ENCODE measurements at places on chromosomes 6 and 20.

GRCh38 chr6:110522427-110522826, 46.0 kb upstream of the SLC22A16 start:
- no peak for DNase-seq

GRCh38 chr6:69622230-69622629, 174.6 kb downstream of the LMBRD1 start:
- DNase-seq: no peak

DNA sequence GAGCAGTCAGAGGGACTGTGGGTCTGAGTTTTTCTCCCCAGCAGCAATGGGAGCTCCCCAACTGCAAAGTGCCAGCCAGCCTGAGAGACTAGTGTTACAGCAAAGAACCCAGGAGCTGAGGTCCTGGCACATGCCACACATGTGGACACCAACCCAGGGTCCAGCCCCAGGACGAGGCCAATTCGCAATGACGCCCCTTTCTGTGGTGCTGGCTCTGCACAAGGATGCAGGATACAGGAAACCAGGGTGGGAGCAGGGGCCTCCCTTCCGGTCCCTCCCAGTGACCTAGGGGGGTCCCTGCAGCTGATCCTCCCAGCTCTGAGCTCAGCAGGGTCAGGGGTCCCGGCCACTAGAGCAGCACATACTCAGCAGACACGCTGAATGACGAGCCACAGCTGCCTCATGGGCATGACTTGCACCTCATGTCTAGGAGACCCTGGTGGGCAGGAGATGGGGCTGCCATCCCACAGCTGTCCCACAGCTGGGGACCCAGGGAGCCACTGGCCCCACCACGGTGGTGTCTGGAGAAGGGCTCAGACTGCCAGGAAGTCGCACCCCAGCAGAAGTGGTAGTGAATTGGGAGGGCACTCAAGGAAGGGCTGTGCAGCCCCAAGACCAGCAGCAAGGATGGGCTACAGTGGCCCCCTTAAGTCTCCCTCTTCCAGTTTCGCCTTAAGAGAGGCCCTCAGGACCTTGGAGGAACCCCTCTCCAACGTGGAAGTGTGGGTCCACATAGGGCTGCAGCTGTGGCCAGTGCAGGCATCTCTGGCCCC, 3.6 kb downstream of the ARFRP1 start:
- no peak for DNase-seq

- no peak for DNase-seq
Measured at GRCh38 chr6:105321728-105322127, 81.2 kb downstream of the PREP start.

GRCh38 chr6:99308788-99309187, 40.7 kb downstream of the FAXC start:
- no peak for DNase-seq

DNA sequence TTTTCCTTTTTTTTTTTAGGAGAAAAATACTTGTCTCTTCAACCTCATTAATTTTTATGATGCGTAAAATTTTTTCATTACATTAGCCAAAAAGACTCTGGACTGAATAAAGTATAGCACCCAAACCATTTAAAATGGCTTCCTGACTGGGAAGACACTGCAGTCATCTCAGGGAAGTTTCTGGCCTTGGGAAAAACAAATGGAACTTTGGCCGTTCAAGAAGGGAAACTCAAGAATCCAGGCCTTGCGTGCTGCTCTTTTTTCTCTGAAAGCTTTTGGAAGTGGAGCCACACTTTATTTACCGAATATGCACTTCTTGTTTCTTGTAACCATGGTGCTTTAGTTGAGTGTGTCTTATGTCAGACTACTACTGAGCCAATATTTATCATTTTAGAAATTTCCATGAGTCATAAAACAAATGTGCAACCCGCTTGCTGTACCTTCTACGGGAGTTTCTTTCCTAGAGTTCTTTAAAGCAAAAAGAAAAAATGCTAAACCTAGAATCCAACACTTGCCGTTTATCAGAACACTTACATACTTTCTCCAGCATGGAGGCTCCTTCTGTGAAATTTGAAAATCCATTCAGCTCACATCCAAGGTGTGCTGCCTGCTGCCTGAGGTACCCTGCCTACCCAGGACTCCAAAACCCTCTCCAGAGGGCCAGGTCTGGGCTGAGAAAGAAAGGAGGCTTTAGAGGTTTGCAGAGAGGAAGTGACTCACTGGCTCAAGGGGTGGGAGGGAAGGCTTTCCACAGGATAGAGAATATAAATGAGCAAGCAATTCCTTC, 11.5 kb upstream of the DSTN start:
- no peak for DNase-seq

DNA sequence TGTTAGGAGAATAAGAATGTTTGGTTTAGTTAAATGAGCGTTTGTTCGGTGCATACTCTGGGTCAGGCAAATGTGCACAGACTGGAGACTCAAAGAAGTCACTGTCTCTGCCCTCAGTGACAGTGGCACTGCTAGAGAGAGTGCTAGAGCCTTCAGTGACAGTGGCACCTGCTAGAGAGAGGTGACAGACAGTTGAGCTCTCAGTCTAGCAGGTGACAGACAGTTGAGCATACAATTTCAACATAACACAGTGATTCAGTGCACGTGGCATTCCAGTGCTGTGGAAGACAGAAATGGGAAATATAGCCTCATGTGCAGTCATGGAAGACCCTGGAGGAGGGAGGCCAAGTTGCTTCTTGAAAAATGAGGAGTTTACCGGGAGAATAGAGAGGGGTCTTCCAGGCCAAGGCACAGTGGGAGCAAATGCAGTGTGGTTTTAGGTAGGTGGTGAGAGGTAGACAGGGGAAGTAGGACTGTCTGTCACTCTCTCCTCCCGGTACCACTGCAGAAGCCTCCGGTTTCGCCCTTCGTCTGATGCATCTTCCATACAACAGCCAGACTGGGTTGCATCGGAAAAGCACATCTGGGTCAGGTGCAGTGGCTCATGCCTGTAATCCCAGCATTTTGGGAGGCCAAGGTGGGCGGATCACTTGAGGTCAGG, 107.9 kb upstream of the CLDN20 start:
- no peak for DNase-seq

GRCh38 chr20:36950414-36951197, 902 bp downstream of the SAMHD1 start:
- no peak for DNase-seq

GRCh38 chr6:96864216-96865054, 27.2 kb upstream of the GPR63 start:
- DNase-seq: no peak

- DNase-seq: no peak
Measured at GRCh38 chr20:50215101-50215690, 24.6 kb downstream of the CEBPB start.

- no peak for DNase-seq
Measured at GRCh38 chr6:109053336-109053735, 41.3 kb downstream of the SESN1 start.

DNA sequence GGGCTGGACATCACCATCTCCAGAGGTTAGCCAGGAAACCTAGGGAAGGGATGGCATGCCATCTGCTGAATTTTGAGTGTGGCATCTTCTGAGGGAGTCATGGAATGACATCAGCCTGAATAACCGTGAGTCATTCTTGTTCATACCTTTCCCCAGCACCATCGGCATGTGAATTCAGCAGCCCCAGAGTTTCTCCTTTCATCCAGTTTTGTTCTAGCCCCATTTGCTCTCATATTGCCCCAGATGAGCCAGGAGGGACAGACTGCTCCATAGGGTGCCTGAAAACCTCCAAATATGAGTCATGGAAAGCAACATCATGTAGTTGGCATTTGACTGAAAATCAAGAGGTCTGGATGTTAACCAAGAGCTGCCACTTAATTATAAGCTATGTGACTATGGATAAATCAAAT, 219.2 kb upstream of the SGK1 start:
- DNase-seq: no peak

DNA sequence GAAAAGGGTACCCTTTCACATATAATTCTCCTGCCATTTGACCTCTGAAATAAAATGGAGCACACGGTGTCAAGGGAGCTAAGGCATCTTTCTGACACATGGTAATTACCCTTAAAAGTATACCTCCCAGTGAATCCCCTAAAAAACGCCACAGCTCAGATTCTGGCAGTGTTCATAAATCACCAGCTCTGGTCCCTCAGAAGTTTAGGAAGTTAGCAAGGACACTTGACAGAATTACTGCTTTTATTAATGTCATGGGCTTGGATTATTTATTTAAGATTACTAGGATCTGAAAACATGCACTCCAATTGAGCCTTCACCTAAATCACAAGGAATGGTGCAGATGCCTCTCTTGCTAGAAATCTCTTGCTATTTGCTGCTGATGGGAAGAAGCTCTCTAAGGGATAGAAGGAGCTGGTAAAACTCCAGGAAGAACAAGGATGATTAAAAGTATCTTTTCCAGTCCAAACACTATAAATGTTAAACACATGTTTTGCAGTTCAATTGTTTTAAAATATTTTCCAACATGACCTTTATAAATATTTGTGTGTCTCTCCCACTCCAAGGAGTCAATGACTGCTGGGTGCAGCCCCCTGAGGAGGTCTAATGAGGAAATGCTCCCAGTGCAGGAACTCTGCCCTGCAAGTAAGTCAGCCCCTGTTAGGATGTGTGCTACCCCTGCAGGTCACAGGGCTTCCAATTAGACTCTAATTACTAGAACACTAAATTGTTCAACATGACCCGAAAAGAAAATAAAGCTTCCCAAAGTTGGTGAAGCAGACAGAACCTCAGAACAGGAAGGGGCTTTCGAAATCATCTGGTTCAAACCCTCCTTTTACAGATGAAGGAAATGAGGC, 230.3 kb downstream of the TFAP2A start:
- DNase-seq: no peak

GRCh38 chr6:5624256-5624655, 362.9 kb downstream of the FARS2 start:
- no peak for DNase-seq

DNA sequence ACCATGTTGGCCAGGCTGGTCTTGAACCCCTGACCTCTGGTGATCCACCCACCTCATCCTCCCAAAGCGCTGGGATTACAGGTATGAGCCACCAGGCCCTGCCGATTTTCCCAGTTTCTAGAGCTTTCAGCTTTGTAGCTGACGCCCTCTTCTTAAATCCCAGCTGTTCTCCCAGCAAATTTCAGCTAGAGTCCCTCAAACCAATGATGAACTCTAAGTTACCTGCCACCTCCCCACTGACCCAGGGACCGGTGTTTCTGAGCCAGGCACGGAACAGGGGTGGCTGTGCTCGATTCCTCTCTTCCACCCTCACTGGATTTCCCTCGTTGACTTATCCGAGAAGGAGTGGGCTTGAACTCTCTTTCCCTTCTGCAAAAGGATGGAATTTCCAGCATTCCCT, 39.1 kb downstream of the SUN5 start:
- no peak for DNase-seq

DNA sequence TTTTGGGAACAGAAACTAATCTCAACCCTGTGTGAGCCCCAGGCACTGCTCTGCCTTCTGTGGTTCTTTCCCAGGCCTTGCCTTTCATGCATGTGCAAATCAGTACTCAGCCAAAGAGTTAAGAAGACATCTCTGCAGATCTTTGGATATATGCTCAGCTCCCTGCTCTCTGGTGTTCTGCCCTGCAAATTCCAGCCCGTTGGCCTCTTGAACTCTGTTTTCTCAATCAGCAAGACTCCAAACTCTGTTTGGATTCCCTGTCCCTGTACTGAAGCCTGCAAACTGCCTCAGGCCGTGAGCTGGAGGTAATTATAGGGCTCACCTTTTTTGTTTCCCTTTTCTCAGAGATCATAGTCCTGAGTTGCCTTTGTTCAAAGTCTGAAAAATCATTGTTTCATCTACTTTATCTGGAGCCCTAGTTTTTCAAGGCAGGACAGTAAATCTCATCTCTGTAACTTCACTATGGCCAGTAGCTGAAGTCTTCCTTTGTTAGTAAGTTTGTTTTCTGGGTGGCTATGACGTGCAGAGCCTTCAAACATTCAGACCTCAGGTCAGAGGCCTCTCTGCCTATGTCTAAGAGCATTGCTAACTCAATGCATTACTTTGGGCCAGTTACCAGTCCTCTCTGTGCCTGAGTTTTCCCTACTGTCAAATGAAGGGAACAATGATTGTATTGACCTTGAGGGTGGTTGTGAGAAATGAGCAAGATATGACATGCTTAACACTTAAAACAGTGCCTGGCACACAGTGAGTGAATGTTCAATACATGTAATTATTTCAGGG, 15.9 kb upstream of the MDFI start:
- no peak for DNase-seq

- DNase-seq: no peak
Measured at GRCh38 chr6:98487612-98488011, 346.8 kb upstream of the POU3F2 start.

GRCh38 chr6:148147463-148147830, 195.2 kb upstream of the SASH1 start:
- no peak for DNase-seq

DNA sequence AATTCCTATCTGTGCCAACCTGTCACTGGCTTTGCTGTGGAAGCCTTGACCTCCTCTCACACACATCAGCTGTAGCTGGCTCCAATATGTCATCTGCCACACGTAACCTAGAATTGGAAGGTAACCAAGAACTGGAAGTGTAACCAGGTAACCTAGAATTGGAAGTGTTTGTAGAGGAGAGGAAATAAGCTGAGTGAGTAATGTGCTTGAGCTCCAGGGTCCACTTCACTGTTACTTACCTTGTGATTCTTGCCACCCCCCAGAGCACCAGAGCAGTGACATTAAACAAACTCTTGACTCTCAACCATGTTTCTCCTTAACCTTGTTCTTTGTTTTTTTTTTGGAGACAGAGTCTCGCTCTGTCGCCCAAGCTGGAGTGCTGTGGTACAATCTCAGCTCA, 350.5 kb downstream of the NRN1 start:
- DNase-seq: no peak

- no peak for DNase-seq
Measured at GRCh38 chr6:56072856-56073255, 174.5 kb downstream of the COL21A1 start.

DNA sequence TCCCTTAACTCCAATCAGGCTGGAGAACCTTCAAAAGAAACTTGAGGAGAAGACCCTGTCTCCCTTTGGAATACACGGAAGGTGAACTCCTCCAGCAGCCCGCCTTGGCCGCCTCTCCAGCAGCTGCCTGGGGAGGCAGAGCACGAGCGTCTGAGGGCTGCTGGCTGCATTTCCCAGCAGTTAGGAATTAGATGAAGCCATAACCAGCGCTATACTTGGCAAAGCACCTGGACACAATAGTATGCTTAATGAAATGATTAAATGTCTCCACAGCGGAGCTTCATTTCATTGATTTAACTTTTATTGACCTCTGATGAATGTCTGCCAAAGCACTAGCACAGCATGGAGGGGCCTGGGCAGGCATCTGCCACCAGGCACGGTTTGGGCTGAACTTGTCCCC, 73.5 kb downstream of the TMEM242 start:
- no peak for DNase-seq

DNA sequence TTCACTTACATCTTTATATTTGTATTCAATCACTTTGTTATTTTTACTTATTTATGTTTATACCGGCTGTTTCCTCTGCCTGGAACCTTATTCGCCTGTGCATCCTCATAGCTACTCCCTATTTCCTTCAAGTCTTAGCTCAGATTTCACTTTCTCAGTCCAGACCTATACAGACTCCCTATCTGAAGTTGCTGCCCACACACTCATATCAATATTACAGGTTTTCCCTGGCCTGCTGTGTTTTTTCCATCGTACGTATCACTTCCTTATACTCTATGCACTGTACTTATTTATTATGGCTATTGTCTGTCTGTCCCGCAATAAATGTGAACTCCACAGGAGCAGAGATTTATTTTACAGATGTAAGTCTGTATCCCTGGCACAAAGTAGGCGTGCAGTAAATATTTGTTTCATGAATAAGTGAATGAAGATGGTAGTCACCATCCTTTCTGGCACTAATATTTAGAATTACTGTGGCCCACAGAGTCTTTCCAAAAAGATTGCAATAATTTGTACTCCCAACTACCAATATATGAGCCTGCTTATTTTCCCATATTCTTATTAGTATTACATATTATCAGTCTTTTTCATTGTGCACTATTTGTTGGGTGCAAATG, 64.9 kb downstream of the TNFAIP3 start:
- DNase-seq: no peak

GRCh38 chr20:62576815-62577489, 65.4 kb upstream of the SLCO4A1 start:
- DNase-seq: no peak
